ENCODE measurements at places on chromosomes 2 and 18.

GRCh38 chr2:212692466-212692865, 153.9 kb upstream of the ERBB4 start:
- DNase-seq: no peak

DNA sequence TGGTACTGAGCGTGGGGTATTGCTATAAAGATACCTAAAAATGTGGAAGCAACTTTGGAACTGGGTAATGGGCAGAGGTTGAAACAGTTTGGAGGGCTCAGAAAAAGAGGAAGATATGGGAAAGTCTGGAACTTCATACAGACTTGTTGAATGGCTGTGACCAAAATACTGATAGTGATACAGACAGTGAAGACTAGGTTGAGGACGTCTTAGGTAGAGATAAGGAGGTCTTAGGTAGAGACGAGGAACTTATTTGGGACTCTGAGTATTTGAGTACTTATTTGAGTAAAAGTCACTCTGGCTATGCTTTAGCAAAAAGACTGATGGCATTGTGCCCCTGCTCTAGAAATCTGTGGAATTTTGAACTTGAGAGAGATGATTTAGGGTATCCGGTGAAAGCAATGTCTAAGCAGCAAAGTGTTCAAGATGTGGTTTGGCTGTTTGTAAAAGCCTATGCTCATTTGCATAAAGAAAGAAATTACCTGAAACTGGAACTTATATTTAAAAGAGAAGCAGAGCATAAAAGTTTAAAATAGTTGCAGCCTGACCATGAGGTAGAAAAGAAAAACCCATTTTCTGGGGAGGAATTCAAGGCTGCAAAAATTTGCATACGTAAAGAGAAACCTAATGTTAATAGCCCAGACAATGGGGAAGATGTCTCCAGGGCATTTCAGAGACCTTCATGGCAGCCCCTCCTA, 219.6 kb downstream of the PDE1A start:
- no peak for DNase-seq

DNA sequence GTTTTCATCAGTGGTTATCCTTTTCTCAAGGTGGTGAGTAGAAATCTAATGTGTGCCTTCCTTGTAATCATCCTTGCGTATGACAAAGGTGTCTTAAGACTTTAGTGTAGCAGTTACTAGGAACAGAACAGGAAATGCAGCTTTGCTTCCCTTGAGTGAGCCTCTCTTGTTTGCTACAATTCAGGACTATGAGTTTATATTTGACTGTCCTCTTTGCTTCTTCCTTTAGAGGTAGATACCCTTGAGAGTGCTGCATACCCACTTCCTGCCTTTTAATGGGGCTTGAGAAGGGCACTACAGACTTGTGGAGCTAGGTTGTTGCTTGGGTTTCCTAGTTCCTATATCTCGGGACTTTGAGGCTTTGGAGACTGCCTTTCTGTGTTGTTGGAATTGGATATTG, 3.8 kb downstream of the KCNJ13 start:
- no peak for DNase-seq

DNA sequence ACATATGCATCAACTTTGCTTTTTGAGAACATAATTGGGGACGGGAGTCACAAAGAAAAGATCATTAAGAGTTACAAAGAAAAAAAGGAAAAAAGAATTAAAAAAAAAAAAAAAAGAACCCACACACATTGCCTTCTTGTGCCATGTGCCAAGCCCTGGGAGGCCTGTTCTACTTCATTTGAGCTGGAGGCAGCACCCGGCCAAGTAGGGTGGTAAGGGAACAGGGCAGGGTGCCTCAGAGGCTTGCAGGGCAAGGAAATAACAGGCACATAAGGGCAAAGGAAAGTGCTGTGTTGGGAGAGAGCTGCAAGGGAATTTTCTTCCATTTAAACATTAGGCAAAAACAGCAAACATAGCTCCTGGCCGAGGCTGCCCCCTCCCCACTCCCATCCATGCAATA, 418.0 kb downstream of the TMEM182 start:
- no peak for DNase-seq

DNA sequence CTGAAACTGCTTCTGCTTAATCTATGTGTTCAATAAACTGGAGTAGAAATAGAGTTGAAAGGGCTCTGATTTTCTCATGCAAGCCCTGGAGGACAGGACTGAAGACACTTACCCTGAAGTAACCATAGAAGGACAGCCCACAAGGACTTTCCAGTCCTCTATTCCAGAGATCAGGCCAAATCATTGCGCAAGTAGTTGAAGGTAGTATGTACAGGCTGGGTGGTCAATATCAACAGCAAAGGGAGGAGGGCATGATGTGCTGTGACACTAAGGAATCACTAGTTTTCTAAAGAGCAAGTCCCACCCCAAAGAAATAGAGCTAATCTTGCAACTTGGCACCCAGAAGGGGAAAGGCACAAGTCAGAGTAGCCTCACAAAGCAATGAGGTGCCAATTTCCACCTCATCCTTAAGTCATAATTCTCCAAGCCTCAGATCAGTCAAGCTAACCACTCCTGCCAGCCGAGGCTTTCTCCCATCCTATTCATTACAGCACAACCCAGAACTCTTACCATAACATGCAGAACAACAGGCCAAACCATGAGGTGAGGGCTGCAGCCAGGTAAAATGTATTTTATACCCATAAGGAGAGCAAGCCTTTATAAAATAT, 533.5 kb downstream of the TNS1 start:
- no peak for DNase-seq

GRCh38 chr2:125312342-125312741, 1287.3 kb downstream of the CNTNAP5 start:
- no peak for DNase-seq

- no peak for DNase-seq
Measured at GRCh38 chr2:66186537-66186936, 248.4 kb upstream of the MEIS1 start.

DNA sequence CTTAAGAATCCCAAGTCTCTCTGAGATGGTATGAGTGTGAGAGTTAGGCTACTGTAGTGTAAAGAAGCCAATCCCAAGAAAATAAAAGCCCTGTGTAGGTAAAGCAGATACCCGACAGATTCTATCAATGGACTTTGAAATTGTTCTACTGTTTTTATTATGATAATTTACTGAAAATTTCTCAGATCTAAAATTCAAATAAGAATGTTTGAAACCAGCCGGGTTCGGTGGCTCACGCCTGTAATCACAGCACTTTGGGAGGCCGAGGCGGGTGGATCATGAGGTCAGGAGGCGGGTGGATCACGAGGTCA, 208.3 kb upstream of the SPRED2 start:
- no peak for DNase-seq

DNA sequence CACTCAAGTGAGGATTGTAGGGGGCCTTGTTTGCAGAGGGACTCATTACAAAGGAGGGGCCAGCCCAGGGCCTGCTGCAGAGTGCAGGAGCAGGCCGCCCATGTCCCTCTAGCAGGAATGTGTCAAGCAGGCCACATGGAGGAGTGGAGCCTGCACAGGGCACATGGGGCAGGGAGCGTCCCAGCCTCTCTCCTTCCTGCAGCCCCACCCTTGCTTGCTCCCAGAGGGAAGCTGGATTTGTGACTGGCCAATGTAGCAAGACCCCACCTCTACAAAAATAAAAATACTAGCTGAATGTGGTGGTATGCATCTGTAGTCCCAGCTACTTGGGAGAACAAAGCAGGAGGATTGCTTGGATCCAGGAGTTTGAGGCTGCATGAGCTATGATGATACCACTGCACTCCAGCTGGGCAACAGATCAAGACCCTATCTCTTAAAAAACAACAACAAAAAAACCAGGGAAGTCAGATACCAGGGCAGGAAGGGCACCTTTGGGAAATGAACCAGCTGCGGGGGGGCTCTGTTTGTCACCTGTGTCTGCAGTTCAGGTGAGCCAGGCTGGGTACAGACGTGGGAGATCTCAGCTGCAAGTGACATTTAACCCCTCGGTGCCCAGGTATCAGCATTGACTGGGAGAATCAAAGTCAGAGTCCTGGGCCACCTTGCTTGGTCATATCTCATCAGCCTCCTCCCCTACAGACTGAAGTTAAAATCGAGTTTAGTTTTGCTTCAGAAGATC, 27.7 kb downstream of the IMPA2 start:
- no peak for DNase-seq

- no peak for DNase-seq
Measured at GRCh38 chr2:124609667-124610066, 584.6 kb downstream of the CNTNAP5 start.

DNA sequence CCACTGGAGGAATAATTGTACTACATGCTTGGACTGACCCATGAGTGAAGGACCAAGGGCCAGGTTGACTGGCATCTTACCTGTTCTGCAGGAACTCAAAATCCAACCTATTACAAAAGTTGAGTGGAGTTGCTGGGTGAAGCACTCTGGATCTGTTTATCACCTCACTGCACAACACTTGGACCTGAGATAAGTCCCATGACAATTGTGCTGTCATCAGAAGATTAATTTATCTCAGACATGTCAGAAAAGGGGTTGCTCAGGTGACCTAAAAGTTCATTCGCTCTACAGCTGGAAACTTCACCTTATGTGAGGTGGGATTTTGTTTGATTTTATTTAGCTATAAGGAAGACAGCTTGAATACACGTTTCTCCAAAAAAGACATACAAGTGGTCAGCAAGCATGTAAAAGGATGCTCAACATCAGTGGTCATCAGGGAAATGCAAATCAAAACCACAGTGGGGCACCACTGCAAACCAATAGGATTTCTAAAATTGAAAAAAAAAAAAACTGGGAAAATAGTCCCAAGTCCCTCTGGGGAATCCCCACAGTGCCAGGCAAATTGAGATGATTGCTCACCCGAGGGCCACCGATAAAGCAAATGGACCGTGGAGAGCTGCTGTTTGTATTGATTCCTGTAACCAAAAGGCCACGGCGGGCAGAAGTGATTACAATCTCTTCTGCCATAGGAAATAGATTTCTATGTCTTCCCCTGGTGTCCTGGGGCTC, 65.8 kb upstream of the SLC35F5 start:
- DNase-seq: no peak

DNA sequence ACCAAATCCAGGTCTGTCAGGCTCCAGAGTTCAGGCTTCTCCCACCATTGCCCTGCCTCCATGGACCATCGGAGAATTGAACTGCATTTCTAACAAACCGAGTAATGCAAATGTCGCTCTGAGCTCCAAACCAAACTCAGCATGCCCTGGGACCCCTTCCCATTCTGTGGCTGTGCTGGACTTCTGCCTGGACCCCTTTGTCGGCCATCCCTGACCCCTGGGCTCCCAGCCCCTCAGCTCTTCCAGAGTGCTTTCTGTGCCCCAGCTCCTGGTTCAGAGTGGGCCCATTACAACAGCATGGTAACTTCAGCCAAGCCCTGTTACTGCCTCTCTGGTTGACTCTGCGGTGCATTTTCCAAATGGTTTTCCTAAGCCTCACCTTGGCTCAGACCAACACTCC, 55.1 kb upstream of the MAPRE3 start:
- no peak for DNase-seq

- no peak for DNase-seq
Measured at GRCh38 chr2:216350214-216350791, 22.0 kb downstream of the MARCHF4 start.

GRCh38 chr18:49177812-49178211, 227.0 kb upstream of the SMAD7 start:
- no peak for DNase-seq

DNA sequence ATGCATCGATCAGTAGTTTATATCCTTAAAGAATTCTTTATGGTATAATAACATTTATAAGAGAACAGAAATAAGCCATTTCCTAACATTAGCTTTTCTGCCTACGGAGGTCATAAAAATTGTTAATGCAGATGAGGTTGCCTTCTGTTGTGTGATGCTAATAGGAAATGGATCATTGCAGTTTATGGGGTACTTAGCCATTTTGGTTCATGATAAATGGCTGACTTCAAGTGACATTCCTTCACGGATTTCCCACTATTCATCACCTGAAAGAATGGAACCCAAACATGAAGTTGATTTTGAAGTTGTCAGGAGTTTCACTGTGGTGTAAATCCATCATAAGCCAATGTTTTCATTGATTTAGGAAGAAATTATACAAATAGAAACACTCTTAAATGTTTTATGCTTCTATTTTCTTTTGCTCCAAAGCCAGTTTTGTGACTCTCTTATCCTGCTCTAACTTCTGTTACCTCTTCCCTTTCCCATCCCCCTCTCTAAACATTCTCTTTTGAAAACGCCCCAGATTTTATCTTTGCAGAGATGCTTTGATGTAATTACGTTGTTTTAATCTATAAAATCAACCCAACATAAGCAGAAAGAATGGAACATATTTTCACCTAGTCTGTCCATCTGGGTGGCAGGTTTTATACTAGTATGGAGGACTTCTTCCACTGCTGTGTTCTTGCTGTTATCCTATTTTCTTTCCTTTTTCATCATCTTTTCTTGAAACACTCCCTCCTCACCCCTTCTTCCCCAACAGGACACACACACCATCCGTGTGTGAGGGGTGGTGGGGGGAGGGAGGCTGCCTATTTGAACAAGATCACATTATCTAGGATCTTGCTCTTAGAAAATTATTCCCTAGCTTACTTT, 58.2 kb downstream of the GREB1L start:
- no peak for DNase-seq

- DNase-seq: no peak
Measured at GRCh38 chr2:50026236-50026635, 871.9 kb upstream of the FSHR start.

GRCh38 chr2:12340164-12340563, 376.6 kb upstream of the TRIB2 start:
- no peak for DNase-seq

DNA sequence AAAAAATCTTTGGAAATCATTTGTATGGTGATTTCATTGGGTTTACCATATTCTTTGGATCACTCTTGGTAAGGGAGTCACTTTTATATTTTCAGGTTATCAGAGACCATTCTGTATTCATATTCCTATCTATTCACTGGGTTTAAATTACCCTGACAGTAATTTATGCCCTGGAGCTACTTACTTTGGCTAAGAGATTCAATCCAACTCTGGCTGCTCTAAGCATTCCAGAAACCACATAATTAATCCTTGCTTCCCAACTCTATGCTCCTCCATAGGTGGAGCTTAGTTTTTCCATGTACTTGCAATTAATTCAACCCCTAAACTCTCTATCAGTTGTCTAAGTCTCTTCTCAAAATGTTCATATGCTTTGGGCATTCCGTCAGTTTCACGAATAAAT, 336.3 kb downstream of the AGPS start:
- no peak for DNase-seq

DNA sequence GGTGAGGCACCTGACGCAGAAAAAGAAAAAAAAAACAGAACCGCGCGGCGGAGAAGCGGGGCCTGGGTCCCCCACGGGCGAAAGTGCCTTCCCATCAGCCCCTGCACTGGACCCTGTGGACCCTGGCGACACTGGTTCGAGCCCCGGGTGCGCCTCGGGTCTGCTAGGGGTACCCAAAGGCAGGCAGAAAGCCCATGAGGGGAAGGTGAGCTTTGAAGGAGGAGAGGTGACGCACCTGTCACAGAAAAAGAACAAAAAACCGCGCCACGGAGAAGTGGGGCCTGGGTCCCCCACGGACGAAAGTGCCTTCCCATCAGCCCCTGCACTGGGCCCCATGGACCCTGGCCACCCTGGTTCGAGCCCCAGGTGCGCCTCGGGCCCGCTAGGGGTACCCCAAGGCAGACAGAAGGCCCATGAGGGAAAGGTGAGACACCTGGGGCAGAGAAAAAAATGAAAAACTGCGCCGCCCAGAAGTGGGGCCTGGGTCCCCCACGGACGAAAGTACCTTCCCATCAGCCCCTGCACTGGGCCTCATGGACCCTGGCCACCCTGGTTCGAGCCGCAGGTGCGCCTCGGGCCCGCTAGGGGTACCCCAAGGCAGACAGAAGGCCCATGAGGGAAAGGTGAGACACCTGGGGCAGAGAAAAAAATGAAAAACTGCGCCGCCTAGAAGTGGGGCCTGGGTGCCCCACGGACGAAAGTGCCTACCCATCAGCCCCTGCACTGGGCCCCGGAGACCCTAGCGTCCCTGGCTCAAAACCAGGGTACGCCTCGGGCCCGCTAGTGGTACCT, 227.4 kb downstream of the CCDC74A start:
- DNase-seq: no peak
